ENCODE measurements at places on chromosomes 12 and 14. TPM values are rescaled to one million over a fixed set of nuclear protein-coding genes. Genes with fewer than 3 reads are reported as not detected.

P3H3 gene
- total RNA-seq = 27.3 TPM

PROX2 gene
- not detected for total RNA-seq

E2F7 gene
- total RNA-seq = 19.1 TPM

PLA2G1B gene
- total RNA-seq = not detected

GRCh38 chr14:101235335-101236103 lies 325.8 kb upstream of the DIO3 start:
- peak; percentile 31 for DNase-seq

GRCh38 chr12:70354787-70355186 lies 11.3 kb upstream of the KCNMB4 start:
- no peak for DNase-seq

DNA sequence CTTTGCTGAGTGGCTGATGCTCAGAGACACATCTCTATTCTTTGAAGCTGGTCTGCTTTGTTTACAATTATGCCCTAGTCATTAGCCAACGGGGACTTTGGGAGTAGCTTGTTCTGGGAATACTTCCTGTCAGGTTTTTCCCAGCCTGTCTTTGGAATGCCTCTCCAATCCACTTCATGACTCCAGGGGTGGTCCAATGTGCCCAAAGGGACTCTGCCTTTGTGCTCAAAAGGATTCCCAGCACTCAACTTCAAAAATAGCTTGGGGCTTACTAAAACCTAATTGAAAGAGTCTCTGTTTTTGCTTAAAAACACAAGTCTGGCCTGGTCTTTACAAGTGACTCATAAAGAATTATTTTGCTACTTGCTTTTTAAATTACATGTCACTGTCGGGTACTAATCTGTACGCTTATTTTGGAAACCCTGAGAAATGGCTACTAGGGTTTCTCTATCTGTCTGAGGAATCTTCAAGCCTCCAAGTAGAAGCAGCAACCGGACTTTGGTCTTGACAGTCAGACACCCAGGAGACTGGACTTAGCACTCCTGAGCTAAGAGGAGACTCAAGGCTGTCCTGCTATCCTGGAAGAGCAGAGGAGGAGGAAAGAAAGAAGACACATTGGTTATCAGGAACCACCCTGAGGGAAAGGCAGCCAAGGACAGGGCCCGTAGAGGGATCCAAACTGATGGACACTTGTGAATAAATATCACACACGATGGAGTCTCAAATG lies 20.7 kb downstream of the PHLDA1 start:
- DNase-seq = peak; percentile 86

DNA sequence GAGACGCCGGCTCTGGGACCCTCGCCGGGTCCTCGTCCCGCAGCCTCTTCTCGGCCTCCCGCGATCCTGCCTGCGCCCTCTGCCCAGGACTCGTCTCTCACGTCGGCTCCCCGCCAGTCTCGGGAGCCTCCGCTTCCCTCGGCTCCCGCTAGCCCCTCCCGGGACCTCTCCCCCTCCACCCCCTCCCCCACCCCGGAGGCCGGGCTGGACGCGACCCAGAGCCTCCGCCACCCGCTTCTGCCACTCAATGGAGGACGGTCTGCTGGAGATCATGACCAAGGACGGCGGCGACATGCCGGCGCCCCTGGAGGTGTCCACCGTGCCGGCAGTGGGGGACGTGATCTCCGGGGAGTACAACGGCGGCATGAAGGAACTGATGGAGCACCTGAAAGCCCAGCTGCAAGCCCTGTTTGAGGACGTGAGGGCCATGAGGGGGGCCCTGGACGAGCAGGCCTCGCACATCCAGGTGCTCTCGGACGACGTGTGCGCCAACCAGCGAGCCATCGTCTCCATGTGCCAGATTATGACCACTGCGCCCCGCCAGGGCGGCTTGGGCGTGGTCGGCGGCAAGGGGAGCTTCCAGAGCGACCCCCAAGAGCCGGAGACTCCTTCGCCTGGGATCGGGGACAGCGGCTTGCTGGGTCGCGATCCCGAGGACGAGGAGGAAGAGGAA lies 568 bp downstream of the CCDC184 start:
- DNase-seq = no peak

DNA sequence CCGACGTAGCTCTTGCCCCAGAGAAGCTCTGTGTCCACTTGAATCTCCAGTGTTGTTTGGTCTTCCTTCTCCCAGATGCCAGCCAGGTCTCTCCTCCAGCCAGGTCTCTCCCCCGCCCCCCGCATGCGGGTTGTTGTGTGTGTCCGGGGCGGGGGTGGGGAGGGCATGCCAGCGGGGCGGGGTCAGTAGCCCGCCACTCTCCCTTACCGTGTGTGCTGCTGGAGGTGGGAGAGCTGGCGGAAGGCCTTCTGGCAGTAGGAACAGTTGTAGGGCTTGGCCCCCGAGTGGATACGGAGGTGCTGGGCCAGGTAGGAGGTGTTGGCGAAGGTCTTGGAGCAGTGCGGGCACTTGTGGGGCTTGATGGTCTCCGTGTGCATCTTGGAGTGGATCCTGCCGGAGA lies 9.2 kb upstream of the ING4 start:
- no peak for DNase-seq

DNA sequence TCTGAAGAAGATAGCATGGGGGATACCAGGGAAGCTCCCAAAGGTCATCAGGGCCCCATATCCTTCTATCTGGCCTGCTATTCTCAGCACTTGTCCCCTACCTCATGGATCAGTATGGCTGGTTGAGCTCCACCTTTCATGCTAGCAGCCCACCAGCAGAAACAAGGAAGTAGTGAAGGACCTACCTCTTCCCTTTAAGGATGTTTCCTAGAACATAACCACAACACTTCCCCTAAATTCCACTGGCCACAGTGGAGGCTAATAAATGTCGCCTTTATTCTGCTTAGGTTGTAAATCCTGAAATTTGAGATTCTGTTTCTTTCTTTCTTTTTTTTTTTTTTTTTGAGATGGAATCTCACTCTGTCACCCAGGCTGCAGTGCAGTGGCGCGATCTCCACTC lies 128.6 kb upstream of the PARP11 start:
- no peak for DNase-seq

DNA sequence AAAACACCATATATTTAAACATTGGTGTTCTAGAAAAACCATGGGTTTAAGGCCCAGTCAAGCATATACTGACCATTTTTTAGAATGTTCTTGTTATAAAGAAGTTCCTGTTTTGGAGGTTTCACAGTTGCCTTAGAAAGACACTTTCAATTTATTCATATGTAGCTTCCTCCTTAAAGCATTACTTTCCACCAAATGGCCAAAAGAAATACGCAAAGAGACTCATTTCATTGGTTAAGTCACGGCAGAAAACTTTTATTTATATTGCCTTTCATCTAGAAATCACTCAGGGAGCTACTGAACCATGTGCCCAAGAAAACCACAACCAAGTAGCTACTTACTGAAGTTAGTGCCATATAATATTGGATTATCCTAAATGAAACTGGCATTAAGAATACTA lies 40.0 kb downstream of the MYBPC1 start:
- DNase-seq = no peak

GRCh38 chr14:58918066-58918738 lies 270.3 kb upstream of the DAAM1 start:
- peak; percentile 64 for DNase-seq

- DNase-seq = peak; percentile 2
Measured at GRCh38 chr12:10098791-10099190, at the start of gene CLEC1A. Gene CLEC1A (minus strand): TSS chr12:10098985. CDS start chr12:10098922, 63 bp downstream.

- no peak for DNase-seq
Measured at GRCh38 chr12:53677800-53678148, 1.9 kb upstream of the ATP5MC2 start.

DNA sequence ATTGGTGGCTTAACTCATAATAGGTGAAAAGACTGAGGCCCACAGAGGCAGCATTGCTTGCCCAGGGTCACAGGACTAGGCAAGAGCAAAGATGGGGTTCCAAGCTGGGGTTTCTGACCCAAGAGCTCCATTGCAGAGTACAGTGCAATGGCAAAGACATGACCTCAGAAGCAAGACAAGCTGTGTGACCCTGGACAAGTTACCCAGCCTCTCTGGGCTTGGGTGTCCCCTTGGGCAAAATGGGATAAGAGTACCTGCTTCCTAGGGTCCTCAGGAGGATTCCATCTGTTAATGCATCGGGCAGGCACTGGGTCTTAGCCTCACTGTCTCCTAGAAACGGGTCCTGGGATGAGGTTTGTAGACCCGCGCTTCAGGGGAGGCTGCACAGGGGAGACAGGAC lies 111.6 kb upstream of the NCOR2 start:
- DNase-seq = no peak

- no peak for DNase-seq
Measured at GRCh38 chr12:9661720-9662119, 7.8 kb upstream of the CLEC2D start.

GRCh38 chr12:15272376-15272775 lies 49.9 kb upstream of the PTPRO start:
- DNase-seq = no peak

DNA sequence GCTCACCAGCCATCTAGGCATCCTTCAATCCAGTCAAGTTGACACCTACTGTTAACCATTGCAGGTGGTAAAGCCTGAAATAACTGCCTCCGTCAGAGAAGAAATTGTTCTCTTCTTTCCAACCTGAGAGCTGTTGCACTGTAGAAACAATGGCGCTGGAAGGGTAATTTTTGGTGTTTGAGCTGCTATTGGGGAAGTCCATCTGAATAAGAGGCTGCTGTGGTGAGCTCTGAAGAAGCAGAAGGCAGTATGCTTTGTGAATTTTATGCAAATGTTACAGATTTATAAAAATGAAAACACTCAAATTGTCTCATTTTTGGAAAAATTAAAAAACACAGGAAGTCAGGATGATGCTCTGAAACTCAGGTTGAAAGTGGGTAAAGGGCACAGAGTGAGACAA lies 60.2 kb downstream of the SNAPC1 start:
- no peak for DNase-seq

- no peak for DNase-seq
Measured at GRCh38 chr12:46744283-46744682, 81.5 kb downstream of the SLC38A4 start.

DNA sequence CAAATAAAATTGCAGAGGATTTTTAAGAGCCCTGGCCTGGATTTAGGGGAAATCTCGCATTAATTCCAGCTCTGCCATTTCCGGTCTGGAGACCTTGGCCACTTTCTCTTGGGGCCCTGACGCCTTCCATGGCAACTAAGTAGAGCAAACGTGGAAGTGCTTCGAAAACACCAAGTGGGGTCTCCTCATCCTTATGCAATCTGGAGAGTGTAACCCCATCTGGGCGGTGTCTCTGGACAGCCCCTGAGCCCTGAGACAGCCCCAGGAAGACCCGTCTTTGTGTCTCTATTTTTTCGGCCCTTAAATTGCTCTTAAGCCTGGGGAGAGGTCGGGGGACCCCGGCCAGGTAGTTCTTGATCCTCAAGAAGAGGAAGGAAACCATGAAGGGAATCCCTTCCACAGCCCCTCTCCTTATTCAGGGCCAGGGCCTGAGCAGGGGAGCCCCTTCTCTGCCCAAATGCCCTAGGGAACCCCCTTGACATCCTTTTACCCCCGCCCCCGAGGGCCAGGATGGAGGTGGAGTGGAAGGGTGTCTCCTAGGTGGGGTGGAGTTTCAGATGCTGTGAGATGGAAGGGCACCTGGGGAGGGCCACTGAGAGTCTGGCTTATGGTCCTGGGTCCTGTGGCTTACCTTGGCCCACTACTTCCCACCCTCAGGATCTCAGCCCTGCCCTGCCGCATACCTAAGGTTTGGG lies 17.6 kb upstream of the NR4A1 start:
- DNase-seq = no peak

DNA sequence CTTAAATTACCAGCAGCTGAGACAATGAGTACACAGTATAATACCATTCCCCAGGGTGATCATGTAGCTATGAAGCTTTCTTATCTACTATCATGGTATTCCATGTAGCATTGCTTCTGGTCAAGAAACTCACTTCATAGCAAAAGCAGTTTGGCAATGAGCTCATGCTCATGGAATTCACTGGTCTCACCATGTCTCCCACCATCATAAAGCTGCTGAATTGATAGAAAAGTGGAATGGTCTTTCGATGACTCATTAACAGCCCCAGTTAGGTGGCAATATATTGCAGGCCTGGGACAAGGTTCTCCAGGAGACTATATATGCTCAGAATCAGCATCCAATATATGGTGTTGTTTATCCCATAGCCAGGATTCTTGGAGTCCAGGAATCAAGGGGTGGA lies 553.7 kb downstream of the FOXG1 start:
- peak; percentile 28 for DNase-seq

DNA sequence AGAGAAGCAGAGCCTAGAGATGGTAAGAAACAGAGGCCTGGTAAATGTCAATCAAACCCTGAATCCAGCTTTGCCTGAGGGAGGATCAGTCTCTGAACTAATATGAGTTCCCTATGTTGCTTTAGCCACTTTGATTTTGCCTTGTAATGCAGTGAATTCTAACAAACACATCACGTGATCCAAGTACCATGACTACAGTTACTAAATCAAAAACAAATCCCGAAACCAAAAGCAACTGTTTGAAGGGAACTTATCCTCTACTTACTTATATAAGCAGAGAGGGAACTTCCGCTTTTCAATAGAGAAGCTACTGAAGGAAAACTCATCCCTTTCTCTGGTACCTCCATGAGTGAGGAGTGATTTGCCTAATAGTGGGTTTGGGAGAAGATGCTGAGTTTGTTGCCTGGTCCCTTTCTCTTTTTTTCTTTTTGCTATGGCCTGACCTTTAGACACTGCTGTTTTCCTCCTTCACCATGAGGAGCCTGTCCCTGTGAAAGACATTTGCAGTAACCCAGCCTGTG lies 7.7 kb upstream of the PPTC7 start:
- DNase-seq = peak; percentile 69

GRCh38 chr12:78457938-78458337 lies 406.6 kb upstream of the SYT1 start:
- DNase-seq = peak; percentile 25

DNA sequence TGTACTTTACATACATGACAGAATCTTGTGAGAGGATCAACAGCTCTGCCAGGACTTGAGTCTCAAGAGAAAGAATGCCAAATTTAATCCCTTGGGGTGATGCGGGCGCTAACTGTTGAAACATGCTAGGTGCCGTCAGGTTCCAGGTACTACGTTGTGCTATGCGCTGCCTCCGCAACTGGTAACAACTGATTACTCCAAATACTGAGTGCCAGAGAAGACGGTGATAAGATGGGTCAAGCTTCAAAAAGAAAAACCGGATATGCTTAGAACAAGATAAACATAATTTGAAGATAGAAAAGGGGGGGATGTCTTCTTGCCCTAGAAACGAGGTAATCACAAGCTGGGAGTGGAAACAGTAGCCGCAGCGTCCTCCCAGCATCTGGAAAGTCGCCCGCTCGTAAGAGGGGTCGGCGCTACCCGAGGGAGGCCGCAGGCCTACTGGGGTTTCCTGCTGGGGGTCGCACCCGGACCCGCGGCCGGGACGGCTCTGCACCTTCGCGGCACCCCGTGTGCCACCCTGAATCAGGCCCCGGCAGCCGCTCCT lies 678 bp downstream of the ZBTB25 start:
- DNase-seq = no peak

GRCh38 chr12:111343181-111343580 lies 25.7 kb downstream of the PHETA1 start:
- DNase-seq = no peak

GRCh38 chr12:19369691-19370148 lies 69.6 kb upstream of the AEBP2 start:
- DNase-seq = no peak

GRCh38 chr12:27561535-27562350 lies 37.7 kb downstream of the PPFIBP1 start:
- DNase-seq = peak; percentile 51
